CD4-positive, alpha-beta T cell (primary cell): ENCODE measurements at places on chromosomes 5 and 9.
A peak's percentile ranks its signal among the peaks of the same experiment; 100 is the strongest.

DNA sequence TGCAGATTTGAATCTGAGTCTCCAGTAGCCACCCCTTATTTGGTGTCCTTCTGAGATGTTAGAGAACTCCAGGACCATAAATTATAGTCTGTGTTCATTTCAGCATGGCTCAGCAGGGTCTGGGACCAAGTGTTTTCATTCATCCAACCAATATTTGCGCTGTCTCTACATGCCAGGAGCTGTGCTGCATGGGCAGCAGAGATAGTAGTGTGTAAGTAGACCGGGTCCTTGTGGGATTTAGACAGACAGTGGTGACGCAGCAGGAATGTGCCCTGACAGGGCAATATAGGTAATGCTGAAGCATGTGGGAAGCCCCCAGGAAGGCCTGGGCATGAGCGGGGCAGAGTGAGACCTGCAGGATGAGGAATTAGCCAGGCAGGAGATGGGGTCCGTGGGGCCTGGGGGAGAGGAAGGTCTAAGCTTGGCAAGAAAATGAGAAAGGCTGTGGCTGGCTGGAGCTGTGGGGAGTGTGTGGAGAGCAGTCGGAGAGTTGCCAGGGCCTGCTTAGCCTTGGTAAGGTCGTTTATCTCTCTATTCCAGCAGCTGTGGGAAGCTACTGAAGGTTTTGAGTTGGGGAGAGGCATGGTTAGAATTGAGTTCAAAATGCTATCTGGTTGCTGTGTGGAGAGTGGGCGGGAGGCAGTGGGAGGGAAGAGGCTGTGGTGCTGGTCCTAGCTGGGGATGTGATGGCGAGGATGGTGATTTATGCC lies 16.8 kb downstream of the STXBP1 start:
- DNase-seq, result no peak

DNA sequence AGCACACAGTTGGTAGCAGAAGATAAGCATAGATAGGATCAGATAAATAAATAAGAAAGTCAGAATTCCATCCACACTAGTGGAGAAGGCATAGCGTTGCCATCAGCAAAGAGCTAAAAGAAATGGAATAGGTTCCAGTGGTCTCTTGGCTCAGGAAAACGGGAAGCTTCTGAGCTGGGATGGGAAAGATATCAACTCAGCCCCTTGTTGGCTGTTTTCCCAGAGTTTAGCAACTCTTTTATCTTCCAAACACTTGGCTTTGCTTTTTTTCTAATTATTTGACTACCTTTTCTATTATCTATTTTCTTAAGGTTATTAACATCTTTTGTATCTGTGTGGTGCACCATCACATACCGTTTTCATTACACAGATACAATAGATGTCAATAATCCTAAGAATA lies 445.7 kb upstream of the TRPC7 start:
- no peak for DNase-seq

DNA sequence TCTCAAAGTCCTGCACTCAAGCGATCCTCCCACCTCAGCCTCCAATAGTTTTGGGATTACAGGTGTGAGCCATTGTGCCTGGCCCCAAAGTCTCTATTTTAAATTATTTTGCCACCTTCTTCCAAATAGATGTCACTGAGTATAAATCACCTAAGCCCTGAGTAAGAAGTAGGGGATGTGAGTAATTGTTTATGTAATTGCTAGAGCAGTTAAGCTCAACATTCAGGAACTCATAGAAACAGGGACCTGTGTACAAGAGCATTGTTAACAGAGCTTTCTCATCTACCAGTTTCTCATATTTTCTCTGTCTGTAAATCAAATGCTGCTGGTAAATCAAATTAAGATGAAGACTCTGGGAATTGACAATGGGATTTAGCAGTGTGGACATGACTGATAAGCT lies 26.3 kb downstream of the CDK7 start:
- DNase-seq, result no peak

GRCh38 chr5:90987726-90988125 lies 395.4 kb downstream of the ARRDC3 start:
- no peak for DNase-seq

DNA sequence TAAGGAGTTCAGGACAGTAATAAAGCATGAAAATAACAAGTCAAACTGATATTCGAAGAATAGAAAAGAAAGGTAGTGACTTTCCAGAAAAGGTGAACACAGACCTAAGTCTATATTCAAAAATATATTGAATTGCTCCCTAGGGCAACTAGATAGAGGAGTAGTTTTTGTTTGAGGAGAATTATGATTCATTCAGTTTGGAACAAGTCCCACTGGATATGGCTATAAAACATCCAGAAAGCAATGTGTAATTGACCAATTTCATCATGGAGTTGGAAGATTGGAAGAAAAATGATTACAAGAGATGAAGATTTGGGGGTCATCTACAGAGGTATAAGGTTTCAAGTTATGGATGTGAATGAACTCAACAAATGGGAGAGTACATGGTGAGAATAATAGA lies 117.5 kb upstream of the ZNF462 start:
- no peak for DNase-seq

DNA sequence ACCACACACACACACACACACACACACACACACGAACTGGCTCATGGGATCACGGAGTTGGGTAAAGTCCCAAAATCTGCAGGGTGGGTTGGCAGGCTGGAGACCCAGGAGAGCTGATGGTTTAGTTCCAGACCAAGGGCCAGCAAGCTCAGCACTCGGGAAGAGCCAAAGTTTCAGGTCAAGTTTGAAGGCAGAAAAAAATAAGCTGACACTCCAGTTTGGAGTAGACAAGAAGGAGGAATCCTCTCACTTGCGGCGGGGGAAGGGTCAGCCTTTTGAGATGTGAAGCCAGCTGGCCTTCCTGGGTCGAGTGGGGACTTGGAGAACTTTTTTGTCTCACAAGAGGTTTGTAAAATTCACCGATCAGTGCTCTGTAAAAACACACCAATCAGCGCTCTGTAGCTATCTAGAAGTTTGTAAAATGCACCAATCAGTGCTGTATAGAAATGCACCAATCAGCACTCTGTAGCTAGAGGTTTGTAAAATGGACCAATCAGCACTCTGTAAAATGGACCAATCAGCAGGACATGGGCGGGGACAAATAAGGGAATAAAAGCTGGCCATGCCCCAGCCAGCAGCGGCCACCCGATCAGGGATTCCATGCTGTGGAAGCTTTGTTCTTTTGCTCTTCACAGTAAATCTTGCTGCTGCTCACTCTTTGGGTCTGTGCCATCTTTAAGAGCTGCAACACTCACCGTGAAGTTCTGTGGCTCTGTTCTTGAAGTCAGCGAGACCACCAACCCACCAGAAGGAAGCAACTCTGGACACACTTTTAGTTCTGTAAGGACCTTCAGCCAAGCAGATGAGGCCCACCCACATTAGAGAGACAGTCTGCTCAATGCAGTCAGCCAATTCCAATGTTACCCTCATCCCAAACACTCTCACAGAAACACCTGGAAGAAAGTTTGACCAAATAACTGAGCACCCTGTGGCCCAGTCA lies 37.8 kb upstream of the UNC5A start:
- no peak for DNase-seq

GRCh38 chr9:130666393-130667119 lies 2.2 kb downstream of the PRDM12 start:
- no peak for DNase-seq

- DNase-seq, result no peak
These were observed 10.9 kb downstream of the IL12B start for GRCh38 chr5:159319363-159319762.

GRCh38 chr5:160477266-160477970 lies 55.8 kb downstream of the PTTG1 start:
- no peak for DNase-seq

DNA sequence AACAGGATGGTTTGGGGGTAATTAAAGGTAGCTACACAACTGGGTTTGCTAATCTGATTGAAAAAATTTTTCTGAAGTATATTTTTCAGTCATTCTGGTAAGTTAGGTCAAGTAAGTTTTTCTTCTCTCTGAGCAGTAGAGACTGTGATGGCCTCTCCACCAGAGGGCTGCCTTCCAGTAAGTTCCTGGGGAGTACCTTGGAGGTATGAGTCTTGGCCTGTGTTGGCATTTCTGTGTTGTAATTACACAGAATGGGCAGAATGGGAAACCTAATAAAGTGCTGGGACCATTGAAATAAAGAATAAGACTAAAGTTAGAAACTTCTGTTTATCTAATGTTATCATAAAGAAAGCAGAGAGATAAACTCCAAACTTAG lies 430.8 kb downstream of the ARHGEF28 start:
- DNase-seq, result no peak

DNA sequence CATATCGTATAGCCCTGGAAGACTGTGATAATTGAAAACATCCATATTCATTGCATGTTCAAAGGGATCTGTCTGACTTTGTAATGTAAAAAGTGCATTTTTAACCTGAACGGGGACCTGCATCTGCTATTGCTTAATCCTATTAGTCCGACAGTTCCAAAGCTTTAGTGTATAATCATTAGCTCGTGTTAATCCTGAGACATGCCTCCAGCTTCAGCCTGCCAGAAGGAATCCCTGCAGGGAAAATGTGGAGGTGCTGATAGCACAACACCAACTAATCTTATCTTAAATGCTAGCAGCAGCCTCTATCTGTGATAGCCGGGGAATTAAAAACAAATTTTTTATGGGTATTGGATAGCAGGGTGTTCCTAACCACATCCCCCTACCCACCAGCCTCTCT lies 495.2 kb downstream of the TLE4 start:
- DNase-seq, result no peak

GRCh38 chr9:76688471-76689238 lies 75.6 kb upstream of the PCA3 start:
- DNase-seq, result no peak

- DNase-seq, result no peak
These were observed 128.5 kb downstream of the NR3C1 start for GRCh38 chr5:143274952-143275351.

- no peak for DNase-seq
These were observed 76.1 kb downstream of the NREP start for GRCh38 chr5:111680737-111681413.

DNA sequence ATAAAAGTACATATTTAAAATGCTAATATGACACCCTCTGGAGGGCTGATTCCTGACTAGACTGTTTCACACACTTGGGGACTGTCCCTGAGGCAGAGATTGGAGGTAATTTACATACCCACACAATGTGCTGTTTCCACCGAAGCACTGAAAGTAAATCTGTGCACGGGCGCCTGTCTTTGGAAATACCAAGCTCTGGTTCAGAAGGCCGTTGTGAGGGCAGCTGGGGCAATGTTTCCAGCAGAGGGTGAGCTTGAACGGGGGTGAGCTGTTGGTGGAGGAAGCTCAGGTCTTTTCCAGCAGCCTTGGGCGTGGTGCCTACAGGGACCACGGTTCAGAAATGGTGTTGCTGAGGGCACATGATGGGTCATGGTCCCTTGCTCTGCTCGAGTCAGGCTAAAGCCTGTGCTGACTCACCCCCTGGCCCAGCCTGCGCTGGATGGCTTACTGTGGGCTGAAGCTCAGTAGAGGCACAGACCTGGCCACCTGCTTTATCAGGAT lies 25.8 kb upstream of the HMCN2 start:
- DNase-seq, result no peak

- no peak for DNase-seq
These were observed 288.9 kb upstream of the MPDZ start for GRCh38 chr9:13568405-13568804.

DNA sequence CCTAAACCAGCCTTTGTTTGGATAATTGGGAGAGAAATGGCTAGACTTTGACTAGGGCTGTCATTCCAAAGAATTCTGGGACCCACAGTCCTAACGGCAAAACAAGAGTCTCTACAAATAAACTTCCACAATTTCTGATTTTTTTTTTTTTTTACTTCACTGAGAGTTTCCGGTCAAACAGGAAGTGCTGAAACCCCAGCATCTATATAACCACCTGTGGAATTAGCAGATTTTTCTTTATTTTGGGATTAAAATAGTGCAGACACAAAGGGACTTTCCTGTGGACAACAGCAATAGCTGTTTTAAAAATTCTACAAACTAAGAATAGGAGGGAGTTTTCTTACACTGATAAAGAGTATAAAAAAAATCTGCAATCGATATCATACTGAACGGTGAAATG lies 157.4 kb downstream of the ARSB start:
- DNase-seq, result no peak

GRCh38 chr9:33719581-33720374 lies 75.6 kb upstream of the PRSS3 start:
- peak; percentile 23 for DNase-seq
